Smooth muscle cell of the umbilical artery (primary cell): ENCODE measurements at places on chromosomes 11 and 22. TPM values are rescaled to one million over a fixed set of nuclear protein-coding genes. Genes with fewer than 3 reads are reported as not detected.

The TYR gene
- total RNA-seq: not detected in 2 replicates

The PCNX3 gene
- total RNA-seq: 17.2 and 35.6 TPM in 2 replicates

The BTBD18 gene
- not detected in 2 replicates for total RNA-seq

The MAFF gene
- 17.5 and 46.3 TPM in 2 replicates for total RNA-seq

The HBG2 gene
- not detected in 2 replicates for total RNA-seq

The OR51B5 gene
- total RNA-seq: 0.09 and 0.30 TPM in 2 replicates

The NXPE2 gene
- total RNA-seq: 0.09 and 0.30 TPM in 2 replicates

The SYT9 gene
- under 0.01 and 0.05 TPM in 2 replicates for total RNA-seq

The OTOG gene
- total RNA-seq: not detected in 2 replicates

The KCNJ5 gene
- total RNA-seq: not detected in 2 replicates

The PHETA2 gene
- 15.7 and 22.6 TPM in 2 replicates for total RNA-seq

The GP1BB gene
- total RNA-seq: 1.8 and 2.1 TPM in 2 replicates

The TMPRSS13 gene
- total RNA-seq: not detected in 2 replicates

The OR8J3 gene
- total RNA-seq: not detected in 2 replicates

The C11orf87 gene
- total RNA-seq: under 0.01 and 0.23 TPM in 2 replicates

The EHD1 gene
- 40.4 and 211 TPM in 2 replicates for total RNA-seq

The GRAMD1B gene
- total RNA-seq: 7.7 and 10.1 TPM in 2 replicates

The TMPRSS4 gene
- total RNA-seq: not detected in 2 replicates

The VPS51 gene
- total RNA-seq: 108 and 163 TPM in 2 replicates

The CDC45 gene
- total RNA-seq: 1.2 and 12.0 TPM in 2 replicates

The RFPL1 gene
- not detected in 2 replicates for total RNA-seq

The POU2AF2 gene
- not detected in 2 replicates for total RNA-seq

The DDTL gene
- 0.59 and 0.60 TPM in 2 replicates for total RNA-seq

The SEPTIN5 gene
- total RNA-seq: 14.8 and 27.3 TPM in 2 replicates

The HSPB2 gene
- total RNA-seq: under 0.01 and 0.14 TPM in 2 replicates

The APOL5 gene
- not detected in 2 replicates for total RNA-seq

The CADM1 gene
- total RNA-seq: 8.4 and 65.3 TPM in 2 replicates

The SOX6 gene
- total RNA-seq: 1.2 and 2.2 TPM in 2 replicates

The INPPL1 gene
- 78.4 and 102 TPM in 2 replicates for total RNA-seq

The GDPD5 gene
- total RNA-seq: 1.2 and 2.2 TPM in 2 replicates

The SLC22A12 gene
- not detected in 2 replicates for total RNA-seq

The MAPK8IP1 gene
- total RNA-seq: 3.6 and 6.2 TPM in 2 replicates

The PGM2L1 gene
- 12.2 and 12.5 TPM in 2 replicates for total RNA-seq

The SAA1 gene
- not detected in 2 replicates for total RNA-seq

The CCDC73 gene
- not detected in 2 replicates for total RNA-seq

The TRIM51 gene
- not detected in 2 replicates for total RNA-seq
